Urinary bladder (tissue), 4 donors: ENCODE measurements at places on chromosomes 2 and 18. TPM values are rescaled to one million over a fixed set of nuclear protein-coding genes. Genes with fewer than 3 reads are reported as not detected.
A peak's percentile ranks its signal among the peaks of the same experiment; 100 is the strongest.

The MORN2 gene
- 15.3 TPM for total RNA-seq

DNA sequence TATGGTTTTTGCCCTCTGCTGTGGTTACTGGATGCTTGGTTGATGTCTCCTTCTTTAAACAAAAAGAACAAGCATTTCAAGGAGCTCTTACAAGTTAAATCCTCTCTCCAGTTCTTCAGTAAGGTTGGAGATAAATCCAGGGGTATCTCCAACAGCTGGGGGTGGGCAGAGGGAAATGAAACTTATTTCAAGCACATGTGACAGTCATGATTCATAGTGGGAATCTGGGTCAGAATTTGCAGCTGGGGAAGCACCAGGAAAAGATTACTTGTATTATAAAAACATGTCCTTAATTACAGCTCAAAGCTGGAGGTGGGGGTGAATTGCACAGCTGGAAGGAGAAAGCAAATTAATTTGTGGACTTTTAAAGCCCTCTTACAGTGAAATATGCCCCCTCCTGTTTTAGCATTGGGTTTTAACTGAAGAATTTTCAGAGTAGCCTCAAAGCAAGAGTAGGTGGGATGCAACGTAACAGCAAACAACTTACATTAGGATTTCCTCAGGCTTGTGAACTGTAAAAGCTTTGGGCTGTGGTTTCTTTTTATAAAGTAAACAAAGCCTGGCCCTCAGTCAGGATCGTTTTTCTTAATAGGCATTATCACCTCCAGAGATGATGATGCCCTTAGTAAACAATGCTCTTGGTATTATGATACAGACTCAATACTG, 596.4 kb downstream of the NYAP2 start:
- DNase-seq = no peak

The SP140 gene
- total RNA-seq = 1.8 TPM

- DNase-seq = no peak
Observed at GRCh38 chr2:214341646-214342045, 69.2 kb upstream of the VWC2L start.

DNA sequence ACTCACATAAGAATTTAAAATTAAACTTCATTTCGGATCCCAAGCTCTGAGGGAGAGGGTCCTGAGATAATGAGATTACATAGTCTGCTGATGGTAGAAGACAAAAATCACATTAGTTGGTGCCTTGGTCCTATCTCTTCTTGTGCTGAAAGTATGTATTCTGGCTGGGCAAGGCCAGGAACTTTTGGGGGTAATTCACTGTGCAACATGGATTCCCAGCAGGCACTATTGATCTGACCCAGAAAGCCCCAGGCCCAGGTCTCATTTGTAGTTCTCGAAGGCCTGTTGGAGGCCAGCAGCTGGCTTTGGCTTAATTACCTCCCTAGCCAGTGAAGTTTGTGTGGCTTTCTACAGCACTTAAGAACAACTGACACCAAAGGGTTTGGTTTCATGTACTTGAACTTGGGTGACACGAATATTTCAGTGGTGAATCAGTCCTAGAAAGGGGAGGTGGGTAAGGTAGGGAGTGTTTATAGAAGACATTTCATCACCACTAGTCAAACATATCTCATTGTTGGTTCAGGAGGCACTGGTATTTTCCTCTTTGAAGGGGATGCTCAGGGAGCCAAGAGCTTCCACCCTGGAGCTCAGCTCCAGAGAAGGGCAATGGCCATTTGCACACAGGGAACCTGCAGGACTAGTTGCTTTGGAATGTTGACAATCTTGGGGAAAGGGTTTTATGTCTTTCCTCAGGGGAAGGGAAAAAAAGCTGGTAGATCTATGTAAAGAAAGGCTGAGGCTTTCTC, 217.8 kb downstream of the OSR1 start:
- DNase-seq = peak; percentile 33

The EIF5B gene
- total RNA-seq = 30.5 TPM

DNA sequence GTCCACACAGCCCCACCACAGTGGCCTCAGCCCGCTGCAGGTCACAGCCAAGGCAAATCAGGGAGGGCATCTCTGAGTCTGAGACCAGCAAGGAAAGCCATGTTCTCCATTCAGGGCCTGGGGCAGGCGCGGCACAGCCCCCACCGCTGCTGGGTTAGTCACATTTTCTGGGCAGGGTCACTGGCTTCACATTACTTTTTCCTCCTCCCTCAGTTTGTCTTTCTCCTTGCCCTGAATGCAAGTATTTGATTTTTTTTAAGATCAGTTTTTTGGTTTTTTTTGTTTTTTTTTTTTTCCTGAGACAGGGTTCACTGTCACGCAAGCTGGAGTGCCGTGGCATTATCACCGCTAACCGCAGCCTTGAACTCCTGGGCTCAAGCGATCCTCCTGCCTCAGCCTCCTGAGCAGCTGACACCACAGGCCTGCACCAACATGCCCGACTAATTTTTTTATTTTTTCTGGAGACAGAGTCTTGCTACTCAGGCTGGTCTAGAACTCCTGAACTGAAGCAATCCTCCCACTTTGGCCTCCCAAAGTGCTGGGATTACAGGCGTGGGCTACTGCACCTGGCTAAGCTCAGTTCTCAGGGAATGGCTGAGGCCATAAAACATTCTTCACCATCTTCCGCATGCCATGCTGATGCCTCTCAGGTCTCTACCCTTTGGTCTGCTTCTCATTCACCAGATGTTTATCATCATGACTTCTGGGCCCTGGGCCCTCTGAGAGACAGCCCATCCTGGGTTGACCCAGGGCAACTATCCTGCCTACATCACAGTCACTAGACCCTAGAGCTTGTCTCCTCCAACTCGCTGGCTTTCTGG, 628 bp upstream of the CAPG start:
- no peak for DNase-seq

DNA sequence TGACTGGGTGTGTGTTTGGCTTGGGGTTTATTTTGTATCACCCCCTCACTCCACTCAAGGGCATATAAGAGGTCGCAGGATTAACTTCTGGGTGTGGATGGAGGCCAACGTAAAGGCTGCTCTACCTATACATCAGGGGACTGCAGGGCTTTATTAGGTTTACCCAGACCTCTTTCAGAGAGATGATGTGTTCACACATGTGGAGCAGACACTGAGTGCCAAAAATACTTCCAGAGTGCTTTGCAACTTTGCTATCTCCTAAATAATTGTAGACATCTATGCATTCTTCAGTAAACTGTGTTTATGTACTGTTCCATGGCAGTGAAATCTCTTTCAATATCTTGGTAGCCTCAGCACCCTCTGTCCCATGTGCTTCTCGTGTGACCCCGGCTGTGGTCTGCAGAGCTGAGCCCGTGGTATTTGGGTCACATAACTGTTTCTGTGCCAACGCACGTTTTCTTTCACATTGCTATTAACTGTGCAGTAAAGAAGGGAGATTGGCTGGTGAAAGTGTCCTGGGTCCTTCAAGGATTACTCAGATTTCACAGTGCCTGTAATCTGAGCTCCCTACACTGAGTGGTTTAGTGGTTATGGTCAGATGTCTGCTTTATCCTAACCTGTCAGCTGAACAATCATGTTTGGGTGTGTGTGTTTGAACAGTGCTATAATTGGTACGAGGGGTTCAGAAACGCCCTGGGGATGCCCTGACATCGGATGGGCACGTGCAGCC, 208.1 kb downstream of the VAPA start:
- no peak for DNase-seq

The RGPD5 gene
- total RNA-seq = 125 TPM

GRCh38 chr2:215218587-215219577, 80.5 kb upstream of the ABCA12 start:
- no peak for DNase-seq

The VSNL1 gene
- 1.7 TPM for total RNA-seq

DNA sequence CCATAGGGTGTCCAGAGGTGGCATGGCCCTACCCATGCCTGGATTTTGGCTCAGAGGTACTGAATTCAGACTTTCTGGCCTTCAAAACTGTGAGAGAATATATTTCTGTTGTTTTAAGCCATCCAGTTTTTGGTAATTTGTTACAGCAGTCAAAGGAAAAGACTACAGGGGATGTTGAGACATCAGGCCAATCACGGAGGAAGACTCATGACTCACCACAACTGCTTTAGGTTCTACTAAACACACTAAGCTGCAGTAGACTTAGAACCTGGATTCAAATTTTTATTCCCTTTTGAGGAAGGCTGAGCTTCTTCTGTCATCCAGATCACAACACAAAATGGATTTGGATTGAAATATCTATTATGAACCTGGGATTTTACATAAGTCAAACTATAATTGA, 12.0 kb upstream of the C2orf66 start:
- DNase-seq = no peak

The ANO7 gene
- total RNA-seq = 0.58 TPM

The KIF5C gene
- total RNA-seq = 10.8 TPM

DNA sequence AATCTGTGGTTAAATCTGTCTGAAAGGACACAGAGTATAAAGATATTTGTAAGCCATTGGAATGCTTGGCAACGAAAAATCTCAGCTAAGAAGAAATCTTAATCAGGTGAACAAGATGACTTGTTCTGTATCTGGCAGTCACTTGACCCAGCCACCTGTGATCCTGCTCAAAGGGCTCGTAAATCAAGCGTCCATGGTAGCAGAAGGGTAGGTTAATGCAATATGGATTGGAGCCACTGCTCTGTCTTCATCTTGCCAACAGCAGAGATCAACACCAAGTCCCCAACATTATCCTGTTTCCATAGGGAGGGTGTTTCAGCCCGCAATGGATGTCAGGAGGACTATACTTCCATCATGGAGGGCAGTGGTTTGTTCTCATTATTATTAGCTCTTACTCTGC, 378.4 kb downstream of the CDH7 start:
- DNase-seq = no peak

DNA sequence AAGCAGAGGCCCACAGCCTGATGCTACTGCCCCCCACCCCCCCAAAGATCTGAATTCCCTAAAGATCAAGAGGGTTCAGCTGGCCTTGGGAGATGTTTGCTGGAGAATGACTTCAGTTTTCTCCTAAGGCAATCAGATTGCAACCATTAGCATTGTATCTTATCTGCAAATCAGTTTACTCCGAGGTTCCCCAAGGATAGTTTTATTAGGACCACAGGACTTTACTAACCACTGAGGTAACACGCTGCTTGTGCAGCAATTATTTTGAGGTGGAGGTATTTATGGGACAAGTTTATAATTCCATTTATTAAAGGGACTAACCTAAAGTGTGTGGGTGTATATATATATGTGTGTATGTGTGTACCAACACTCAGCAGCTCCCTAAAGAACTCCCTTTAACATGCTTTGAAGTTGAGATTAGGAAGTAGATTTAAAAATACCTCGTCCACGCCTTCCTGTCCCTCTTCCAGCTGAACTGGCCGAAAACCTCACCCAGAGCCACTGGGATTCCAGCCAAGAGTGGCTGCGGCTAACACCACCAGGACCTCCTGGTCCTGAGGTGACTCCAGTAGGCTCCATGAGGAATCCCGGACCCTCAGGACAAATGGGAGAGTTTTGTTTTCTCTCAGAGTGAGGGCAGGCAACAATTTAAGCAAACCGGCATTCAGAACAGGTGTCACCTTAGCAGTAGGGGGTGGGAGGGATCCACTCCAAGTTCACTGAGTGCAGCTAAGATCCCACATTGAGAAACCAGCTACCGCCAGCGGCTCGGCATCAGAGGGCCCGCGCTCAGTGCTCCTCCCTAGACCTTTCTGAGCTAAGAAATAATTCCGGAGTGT, 3.0 kb upstream of the DLX1 start:
- no peak for DNase-seq

DNA sequence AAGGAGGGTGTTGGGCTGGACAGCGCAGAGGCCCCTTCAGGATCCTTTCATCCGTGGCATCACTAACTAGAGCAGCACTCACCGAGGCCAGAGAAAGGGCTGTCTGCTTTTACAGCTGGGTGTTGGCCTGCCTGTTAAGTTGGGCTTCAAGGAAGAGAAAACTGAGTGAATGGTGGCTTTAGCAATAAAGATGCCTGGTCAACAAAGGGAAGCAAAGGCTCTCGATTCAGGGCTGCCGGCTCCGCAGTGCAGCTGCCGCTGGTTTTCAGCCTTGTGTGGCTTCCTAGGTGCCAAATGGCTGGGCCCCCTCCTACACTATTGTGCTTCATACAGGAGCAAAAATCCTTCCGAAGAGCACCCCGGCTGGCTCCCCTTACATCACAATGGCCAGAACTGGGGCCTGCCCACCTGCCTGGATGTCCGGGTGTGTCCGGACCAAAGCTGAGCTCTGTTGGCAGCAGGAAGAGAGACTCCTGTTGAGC, 61.0 kb upstream of the GPR45 start:
- no peak for DNase-seq

GRCh38 chr2:220509966-220510365, 882.5 kb downstream of the SLC4A3 start:
- no peak for DNase-seq

DNA sequence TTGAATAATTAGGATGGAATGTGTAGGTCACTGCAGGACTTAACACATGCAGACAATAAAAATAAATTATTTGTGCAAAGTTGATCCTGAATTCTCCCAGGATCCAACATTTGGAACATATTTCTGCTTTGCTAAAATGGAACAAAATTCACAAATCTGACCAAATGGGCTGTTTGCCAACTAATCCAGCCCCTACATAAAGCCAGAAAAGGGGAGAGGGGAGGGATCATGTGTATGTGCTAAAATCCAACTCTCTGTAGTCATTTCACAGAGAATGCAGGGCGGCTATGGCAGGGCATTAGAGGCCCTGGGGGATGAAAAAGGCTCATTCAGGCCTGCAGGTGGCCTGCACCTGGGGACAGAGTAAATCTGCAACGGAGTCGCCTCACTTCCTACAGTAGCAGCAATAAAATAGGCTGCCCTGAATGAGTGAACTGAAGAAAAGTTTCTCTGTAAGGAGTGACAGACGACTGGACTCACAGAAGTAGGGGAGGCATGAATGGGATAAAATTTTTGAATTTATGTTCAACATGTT, 4.0 kb upstream of the ZFP36L2 start:
- DNase-seq = no peak

DNA sequence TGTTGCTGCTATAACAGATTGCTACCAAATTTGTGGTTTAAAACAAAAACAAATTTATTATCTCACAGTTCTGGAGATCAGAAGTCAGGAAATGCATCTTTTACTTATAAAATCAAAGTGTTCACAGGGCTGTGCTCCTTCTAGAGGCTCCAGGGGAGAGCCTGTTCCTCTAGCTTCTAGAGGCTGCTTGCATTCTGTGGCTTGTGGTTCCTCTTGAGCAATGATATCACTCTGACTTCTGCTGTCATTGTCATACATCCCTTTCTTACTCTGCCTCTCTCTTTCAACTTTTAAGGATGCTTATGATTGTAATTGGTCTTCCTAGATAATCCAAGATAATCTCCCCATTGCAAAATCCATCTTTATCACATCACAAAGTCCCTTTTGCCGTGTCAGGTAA, 6.1 kb upstream of the DCC start:
- no peak for DNase-seq
